Hippocampal formation (tissue), 2 donors: ENCODE measurements at places on chromosomes 7 and 10.
A peak's percentile ranks its signal among the peaks of the same experiment; 100 is the strongest.

- DNase-seq = peak; percentile 18
These were observed 77.0 kb upstream of the GSDME start for GRCh38 chr7:24834128-24834798.

DNA sequence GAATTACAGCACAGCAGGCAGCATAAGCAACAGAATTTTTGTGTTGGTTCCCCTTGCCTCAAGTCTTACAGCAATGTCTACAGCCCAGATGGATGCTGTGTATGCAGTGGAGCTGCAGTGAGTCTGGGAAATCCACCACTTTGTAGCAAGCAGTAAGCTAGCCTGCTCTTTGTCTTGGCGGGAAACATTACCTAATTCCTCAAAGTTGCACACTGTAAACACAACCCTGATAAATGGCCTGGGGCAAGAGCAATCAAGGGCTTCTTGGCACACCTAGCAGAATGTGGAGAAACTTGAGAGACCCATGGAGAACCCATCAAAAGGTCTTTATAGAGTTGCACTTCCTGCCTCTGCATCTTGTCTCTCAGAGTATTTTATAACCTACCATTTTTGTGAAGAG, 102.0 kb upstream of the FOXP2 start:
- DNase-seq = no peak

GRCh38 chr10:1182280-1183032, 126.3 kb downstream of the WDR37 start:
- no peak for DNase-seq

DNA sequence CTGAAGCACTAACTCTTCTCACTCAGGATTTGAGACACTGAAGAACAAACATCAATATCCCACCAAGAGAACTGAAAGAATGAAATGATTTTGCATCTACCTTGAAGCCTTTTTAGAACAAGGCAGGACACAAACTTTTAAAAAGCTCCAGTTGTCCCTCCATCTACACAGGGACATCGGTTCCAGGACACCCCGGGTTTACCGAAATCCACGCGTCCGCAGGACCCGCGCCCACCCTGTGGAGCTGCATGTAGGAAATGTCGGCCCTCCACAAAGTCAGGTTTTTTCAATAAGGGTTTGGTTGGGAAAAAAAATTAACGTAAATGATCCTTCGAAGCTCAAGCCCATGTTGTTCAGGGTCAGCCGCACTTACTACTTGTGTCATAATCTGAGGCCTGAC, 94.0 kb downstream of the DIP2C start:
- DNase-seq = no peak

GRCh38 chr10:79266084-79266483, 81.2 kb upstream of the PPIF start:
- no peak for DNase-seq

DNA sequence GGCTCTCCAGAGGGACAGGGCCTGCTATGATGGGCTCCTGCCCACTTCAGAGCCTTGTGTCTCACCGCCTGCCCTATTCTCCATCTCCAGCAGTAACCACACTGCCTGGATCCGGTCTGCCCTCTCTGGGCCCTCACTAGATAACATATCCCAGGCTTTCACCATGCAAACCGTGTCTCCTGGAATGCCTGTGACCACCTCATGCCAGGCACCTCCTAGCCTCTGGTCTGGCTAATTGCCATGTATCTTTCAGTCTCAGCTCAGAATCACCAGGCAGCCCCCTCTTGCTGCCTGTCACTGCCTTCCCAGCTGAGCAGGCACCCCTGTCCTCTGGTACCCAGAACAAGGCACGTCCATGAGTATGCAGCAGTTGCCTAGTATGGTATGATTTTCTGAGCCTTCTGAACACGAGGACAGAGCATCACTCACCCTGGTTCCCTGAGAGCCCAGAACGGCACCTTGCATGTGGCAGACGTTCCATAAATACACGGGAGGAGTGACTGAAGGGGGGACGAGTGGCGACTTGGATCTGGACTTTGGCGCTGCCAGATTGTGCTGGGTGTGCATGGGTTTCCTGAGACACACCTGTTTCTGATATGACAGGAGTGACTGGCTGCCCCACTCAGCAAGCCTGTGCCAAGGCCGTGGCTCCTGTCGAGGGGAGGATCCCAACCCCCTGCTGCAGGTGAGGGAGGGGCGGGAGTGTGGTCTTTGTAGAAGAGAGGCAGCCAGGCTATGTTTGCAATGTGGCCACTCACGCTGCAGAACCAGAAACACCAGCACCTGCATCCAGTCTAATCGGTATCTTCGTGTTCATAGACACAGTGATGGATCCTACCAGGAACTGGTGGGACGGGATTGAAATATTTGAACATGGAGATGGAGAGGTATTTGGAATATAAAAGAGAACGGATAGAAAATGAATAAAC, 95.2 kb downstream of the VOPP1 start:
- DNase-seq = no peak

GRCh38 chr10:4004144-4004543, 219.1 kb upstream of the KLF6 start:
- no peak for DNase-seq

DNA sequence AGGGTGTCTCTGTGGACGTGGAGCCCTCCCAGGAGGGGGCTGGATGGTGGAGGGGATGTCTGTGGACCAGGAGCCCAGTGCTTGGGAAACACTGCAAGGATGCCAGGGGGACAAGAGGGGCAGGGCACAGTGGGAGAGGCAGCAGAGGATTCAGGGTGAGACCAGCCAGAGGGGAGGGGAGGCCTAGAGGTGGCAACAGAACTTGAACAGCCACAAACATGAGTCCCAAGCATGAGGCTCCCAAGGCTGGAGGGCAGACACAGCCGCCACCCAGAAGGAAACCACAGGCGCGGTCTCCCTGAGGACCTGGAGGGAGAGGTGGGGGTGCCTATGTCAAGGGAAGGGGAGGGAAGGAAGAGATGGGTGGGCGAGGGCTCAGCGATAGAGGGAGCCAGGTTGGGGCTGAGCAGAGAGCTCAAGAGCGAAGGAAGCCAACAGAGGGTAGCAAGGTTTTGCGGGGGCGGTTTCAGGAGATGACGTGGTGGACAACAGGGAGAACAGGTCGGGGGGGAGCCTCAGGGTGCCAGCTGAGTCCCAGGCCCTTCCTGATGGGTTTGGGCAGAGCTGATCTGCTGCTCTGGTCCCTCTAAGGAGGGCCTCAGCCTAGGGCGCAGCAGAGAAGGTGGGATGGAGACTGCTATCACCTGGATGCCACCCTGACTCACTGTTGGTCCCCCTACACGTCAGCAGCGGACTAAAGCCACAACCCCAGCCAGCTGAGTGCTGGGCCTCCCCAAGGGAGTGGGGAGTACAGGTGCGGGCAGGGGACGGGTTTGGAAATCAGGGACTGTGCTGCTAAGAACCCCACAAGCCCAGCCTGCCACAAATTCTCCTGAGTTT, 6.7 kb upstream of the PILRA start:
- no peak for DNase-seq

DNA sequence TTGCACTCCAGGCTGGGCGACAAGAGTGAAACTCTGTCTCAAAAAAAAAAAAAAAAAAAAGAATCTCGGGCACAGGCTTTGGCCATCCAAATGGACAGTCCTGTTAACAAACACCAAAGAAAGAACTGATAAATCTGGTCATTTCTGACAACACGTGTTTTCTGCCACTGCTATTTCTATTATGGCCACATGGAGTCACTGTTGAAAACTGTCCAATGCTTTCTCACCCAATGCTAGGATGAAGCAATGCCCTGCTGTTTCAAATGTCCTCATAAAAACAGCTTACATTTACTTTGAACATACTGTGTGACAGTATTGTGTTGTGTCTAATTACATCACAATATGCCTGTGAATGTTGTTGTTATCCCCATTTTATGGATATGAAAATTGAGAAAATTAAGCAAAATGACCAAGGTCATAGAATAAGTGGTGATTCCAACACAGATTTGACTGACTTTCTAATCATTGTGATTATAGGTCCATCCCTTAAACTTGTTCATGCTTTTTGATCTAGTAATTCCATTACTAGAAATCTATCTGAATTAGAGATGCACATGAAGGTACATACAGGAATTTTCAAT, 19.9 kb upstream of the MAP3K8 start:
- DNase-seq = no peak

GRCh38 chr10:93913706-93914105, 19.9 kb downstream of the SLC35G1 start:
- no peak for DNase-seq

DNA sequence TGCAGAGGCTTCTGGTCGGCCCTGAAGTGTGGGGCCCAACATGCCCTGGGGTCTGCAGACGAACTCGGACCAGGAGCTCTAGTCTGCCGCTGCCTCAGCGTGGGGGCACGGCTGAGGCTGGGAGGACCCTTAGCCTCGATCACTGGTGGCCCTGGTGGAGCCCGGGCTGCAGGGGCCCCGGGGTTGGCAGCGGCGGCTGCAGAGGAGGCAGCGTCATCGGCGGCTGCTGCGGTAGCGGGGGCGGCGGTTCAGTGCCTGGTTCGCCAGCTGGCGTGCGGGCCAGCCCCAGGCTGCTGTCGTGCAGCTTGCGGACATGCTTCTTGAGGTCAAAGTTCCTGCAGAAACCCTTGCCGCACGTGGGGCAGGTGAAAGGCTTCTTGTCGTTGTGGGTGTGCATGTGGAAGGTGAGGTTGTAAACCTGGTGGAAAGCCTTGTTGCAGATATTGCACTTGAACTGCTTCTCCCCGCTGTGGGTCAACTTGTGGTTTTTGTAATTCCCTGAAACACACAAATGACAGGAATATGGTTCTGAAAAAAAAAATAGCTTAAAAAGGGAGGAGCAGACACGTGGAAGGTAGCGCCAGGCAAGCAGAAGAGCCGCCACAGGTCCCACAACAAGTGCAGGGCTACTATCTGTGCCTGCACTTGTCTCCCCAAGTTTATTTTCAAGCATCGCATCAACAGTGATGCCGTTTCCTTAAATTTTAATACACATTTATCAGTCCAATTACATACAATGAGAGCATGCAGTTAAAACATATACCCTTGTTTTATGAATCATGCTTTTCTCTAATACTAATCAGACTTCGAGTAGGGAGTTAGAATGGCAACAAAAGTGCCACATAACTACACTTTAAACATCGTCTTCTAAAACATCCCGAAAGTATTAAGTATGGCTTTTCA, 2.4 kb downstream of the FEZF1 start:
- no peak for DNase-seq

GRCh38 chr10:70461397-70462348, 16.9 kb upstream of the PALD1 start:
- peak; percentile 35 for DNase-seq

DNA sequence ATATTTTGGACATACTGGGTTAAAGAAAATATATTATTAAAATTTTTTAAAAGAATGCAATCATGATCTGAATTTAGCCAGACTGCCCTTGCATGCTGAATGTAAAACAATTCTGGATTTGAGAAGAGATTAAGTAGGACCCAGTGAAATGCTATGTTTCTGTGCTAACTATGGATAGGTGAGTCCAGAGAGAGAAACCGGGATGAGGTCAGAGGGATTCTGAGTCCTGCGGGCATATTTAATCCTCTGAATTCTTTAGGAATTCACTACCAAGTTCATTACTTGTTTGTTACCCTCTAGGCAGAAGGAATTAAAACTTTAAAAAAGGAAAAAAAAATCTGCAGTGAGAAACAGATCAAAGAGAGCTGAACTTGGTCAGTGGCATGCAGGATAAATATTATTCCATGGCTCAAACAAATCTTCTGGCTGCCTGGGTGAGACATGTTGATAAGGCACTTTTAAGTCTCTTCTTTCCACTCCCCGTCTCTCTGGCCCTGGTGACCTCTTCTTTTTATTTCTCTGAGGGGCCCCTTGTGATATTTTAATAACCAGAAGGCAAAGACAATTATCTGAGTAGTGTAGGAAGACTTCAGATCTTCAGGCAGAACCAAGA, 50.2 kb upstream of the LYZL1 start:
- no peak for DNase-seq

DNA sequence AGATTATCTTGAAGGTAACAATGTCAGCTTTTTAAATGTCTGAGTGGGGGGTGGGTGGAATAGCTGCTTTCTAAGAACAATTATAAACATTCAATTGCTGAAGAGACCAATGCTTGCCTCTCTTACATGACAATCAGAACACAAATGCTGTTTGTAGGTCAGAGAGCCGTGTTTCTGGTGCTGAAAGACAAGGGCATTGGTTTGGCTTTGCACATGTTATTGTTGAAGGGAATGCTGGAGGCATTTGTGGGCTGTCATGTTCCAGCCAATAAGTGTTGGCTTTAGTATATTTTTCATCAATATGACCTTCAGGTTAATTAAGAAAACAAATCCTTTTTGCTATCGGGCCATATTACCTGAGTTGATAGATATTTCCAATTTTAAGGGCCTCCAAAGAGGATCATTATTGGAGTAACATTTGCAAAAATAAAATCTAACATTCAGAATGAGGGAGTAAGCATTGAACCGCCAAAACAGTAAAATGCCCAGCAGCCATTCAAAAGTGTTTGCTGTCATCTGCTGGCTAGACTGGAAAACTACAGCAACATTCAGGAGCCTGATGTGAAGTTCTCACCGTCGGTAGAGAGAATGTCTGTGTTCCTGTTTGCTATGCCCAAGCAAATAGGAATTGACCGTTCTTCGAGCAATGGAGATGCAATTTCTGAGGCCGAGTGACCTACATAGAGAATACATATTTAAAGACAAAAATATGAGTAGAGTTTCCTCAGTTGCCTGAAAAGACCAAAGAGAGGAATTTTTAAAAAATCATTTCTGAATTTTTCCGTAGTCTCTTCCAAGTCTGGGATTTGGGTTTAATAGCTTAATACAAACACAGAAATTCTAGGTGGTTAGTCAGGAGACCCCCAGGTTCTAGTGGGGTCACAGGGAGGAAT, 118.9 kb downstream of the APBB1IP start:
- DNase-seq = peak; percentile 13

DNA sequence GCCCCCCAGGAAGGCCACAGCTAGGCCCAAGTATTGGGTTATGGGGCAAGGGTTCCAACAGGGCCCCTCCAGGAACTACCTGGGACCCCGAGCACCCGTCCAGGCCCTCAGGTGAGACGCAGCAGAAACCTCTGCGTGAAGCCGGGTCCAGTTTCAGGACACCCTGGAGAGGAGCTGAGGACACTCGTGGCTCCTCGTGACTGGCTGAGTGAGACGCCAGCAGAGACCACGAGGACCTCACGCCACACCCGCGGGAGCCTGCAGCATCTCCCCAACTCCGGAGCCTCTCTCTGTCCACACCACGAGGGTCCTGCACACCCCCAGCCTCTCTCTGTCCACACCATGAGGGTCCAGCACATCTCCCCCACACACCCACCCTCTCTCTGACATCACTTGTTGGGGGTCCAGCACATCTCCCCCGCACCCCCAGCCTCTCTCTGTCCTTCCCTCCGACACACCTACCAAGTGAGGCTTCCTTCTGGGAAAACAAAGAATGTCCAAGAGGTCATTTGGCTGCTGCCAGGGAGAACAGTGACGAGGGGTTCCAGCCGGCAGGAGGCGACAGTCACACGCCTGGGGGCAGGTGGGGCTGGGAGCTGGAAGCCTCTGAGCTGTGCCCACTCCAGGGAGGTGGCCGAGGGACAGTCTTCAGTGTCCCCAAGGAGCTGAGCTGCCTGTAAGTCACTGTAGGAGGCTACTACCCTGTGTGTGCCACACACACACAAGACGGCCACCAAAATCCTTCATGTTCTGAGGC, 46.1 kb upstream of the PPP2R2D start:
- no peak for DNase-seq

- DNase-seq = no peak
These were observed 138.1 kb downstream of the VTI1A start for GRCh38 chr10:112585126-112585525.

- DNase-seq = peak; percentile 25
These were observed 125.4 kb upstream of the TARP start for GRCh38 chr7:38398725-38399321.
